ENCODE measurements at places on chromosomes 7 and 10.

DNA sequence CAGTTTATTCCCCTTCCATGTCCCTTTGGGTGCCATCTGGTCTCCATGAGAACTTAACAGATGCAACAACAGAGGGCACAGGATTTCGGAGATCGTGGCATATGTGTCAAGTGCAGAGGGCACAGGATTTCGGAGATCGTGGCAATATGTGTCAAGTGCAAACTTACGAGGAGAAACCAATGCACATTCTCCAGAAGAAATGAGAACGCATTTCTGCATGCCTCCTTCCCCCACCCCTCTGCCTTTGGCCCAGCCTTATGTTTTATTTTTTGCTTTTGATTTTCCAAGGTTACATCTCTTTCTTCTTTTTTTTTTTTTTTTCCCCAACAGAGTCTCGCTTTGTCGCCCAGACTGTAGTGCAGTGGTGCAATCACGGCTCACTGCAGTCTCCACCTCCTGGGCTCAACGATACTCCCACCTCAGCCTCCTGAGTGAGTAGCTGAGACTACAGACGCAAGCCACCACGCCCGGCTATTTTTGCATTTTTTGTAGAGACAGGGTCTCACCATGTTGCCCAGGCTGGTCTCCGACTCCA, 586 bp upstream of the ANKRD26 start:
- DNase-seq = no peak

- no peak for DNase-seq
These were observed 63.0 kb upstream of the FZD8 start for GRCh38 chr10:35705051-35705450.

GRCh38 chr7:12488341-12488740, 82.2 kb upstream of the SCIN start:
- DNase-seq = no peak

- no peak for DNase-seq
These were observed 111.9 kb upstream of the ADAM12 start for GRCh38 chr10:126500185-126500584.

GRCh38 chr10:3393958-3394357, 221.4 kb upstream of the PITRM1 start:
- DNase-seq = no peak

DNA sequence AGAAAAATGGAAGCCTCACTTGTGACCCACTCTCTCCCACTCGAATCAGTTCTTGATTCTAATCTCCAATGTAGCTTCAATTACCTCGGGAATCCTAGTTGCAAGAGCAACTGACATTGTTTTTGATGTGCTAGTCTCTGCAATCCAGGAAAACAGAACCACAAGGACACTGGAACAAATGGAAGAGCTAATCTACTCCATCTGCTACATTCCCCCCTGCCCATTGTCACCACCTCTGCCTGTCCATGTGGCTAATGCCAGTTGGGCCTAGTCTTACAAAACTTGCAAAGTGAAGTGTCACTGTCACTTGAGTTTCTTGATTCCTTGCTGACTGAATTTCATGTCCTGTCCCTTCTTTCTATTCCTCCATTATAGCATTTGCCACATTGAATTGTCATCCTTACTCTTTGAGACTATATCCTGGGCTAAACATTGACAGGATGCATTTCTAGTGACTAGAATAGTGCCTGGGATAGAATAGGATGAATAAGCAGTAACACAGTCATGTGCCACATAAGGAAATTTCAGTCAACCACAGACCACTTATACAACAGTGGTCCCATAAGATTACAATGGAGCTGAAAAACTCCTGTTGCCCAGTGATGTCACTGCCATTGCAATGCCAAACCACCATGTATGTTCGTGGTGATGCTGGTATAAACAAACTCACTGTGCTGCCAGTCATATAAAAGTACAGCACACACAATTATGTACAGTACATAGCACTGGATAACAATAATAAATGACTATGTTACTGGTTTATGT, 13.5 kb downstream of the GCC1 start:
- no peak for DNase-seq

DNA sequence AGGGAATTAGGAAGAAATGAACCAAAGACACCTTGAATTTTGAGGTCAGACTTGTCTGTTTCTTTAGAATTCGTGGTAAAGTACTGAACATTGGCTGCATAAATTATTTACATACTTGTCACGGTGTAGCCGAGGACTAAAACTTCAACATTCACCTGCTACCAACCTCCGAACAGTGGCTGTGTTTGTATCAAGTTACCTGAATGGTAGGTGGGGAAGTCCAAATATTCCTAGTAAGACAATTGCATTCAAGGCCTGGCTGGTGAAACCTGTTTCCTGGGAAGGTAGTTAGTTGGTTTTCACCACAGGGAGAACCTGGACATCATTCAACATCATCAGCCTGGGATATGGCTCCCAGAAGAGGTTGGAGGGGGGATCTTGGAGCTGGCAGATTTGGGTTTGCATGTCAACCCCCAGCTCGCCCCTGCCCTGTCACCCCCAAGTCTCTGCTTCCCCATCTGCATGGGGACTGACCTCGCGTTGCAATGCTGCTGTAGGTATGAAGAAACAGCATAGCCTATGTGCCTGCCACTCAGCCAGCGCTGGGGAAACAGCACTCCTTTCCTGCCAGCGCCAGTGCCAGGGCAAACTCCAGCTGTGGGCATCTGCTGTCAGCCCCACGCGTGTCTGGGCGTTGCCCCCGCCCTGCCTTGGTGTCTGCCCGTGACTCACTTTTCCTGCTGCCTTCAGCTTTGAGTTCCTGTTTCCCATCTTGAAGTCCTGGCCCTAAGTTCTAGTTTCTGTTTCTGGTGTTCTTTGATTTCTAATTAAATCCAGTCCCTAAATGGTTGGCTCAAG, 12.7 kb upstream of the LARP4B start:
- no peak for DNase-seq

- DNase-seq = no peak
These were observed 2.6 kb downstream of the VWC2 start for GRCh38 chr7:49775949-49776443.

- DNase-seq = peak; percentile 27
These were observed 523 bp downstream of the PURB start for GRCh38 chr7:44884621-44885393.

GRCh38 chr7:78083476-78084120, 285.0 kb downstream of the PHTF2 start:
- no peak for DNase-seq

GRCh38 chr10:70784471-70784870, 706 bp downstream of the TBATA start:
- no peak for DNase-seq

DNA sequence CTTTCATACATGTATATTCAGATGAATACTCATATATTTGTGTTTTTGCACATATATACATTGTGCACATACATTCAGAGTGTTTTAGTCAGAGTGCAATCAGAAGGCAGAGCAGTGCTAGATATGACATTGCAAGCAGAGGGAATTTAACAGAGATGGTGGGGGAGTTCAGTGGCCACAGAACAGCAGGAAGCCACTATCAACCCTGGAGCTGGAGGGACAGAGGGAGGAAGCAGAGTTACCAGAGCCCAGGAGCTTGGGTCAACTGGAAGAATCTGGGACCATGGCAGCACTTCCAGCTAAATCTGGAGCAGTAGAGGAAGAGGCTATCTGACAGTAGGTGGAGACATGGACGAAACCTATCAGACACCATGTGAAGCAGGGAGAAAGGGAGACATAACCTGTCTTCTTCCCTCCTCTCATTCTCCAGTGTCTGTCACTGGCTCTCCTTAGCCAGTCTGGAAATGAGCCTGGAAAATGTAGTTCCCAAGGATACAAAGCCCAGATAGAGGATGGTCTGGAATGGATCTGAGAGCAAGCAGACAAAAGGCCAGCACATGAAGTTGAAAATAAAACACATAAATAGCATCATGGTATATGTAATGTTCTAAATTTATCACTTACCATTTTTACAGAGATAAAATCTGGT, 33.6 kb upstream of the HERPUD2 start:
- no peak for DNase-seq

DNA sequence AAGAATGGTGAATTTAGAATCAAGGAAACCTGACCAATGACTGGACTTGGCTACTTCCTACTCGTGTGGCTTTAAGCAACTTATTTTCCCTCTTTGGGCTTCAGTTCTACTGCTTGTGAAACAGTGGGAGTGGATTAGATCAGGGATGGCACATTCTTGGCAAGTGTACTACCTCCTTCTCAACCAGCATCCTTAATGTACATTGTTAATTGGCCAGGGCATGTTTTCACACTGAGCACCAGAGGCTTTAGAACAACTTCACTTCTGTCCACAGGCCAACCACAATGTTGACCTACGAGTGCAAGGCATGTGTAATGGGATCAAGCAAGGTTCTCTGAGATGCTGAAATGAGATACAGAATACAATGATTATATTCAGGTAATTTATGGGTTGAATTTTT, 315.3 kb downstream of the ADRA2A start:
- no peak for DNase-seq

GRCh38 chr7:37920849-37921805, 687 bp downstream of the EPDR1 start:
- no peak for DNase-seq

- DNase-seq = no peak
These were observed 124.4 kb downstream of the ADARB2 start for GRCh38 chr10:1612908-1613307.

GRCh38 chr7:137932881-137933269, 69.0 kb downstream of the CREB3L2 start:
- DNase-seq = no peak

DNA sequence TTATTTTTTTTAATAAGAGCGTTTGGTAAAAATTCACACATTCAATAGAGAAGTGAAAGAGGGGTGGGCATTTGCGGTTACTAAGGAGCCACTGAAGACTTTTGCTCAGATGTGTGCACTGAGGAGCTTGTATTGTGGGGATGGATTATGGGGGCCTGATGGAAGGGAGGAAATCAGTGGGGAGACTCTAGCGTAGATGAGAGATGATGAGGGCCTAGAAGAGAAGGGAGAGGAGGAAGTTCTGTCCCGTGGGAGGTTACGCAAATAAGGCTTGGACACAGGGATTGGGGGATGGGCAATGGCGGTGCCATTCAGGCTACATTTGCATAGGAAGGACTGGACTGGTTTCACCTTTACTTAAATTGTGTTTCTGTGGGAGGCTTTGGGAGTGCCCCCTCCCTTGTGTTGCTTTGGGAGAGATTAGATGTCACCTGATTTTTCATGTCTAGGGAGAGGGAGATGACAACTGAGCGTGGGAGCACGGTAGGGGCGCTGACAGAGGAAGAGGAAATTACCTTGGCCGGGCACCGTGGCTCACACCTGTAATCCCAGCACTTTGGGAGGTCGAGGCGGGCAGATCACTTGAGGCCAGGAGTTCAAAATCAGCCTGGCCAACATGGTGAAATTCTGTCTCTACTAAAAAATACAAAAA, 2.2 kb upstream of the HIP1 start:
- DNase-seq = peak; percentile 67

DNA sequence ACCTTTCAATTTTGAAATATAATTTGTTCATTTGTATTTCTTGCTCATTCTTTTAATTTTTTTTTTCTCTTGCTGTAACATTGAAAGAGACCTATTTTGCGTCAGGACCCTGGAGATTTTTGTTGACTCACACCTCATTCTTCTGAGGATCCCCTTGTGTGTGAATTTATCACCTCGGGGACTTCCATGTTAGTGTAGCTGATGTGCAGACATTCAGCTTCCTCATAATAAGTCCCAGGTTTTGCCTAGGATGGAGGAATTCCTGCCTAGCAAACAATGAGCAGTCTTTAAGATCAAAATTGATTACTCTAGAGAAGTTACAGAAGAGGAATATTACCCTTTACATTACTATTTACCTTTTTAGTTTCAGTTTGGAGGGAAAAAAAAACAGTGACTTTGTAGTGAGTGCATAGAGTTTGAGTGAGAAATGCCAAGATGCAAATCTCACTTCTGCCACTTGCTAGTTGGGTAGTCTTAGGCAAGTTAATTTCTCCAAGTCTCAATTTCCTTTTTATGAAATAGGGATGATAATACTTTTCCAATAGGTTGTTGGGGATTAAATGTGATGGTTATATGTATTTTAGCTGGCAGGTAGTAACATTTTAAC, 14.3 kb downstream of the TES start:
- DNase-seq = no peak

DNA sequence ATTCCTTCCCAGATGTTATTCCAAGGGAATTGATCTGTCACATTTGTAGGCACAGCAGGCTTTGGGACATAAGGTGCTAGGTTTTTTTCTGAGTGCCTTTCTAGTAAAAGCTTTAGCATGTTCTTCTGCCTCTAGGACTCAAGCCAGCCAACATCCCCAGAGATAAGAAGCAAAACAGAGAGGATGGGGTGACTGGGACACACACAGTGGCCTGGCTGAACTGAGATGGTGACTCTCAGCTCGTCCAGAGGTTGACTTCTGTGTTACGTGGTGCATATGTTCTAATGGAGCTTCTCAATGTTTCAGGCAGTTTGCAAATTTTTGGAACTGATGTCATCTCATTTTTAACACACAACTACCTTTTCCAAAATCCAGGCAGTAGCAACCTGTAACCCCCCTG, 188.1 kb upstream of the CELF2 start:
- no peak for DNase-seq

- DNase-seq = no peak
These were observed 997.0 kb upstream of the POT1 start for GRCh38 chr7:125926621-125927020.

GRCh38 chr7:137443616-137444015, 100.1 kb upstream of the PTN start:
- no peak for DNase-seq

- no peak for DNase-seq
These were observed 80.1 kb upstream of the APBB1IP start for GRCh38 chr10:26358071-26358470.

- no peak for DNase-seq
These were observed 1.7 kb downstream of the PPP1R9A start for GRCh38 chr7:94909179-94909466.

DNA sequence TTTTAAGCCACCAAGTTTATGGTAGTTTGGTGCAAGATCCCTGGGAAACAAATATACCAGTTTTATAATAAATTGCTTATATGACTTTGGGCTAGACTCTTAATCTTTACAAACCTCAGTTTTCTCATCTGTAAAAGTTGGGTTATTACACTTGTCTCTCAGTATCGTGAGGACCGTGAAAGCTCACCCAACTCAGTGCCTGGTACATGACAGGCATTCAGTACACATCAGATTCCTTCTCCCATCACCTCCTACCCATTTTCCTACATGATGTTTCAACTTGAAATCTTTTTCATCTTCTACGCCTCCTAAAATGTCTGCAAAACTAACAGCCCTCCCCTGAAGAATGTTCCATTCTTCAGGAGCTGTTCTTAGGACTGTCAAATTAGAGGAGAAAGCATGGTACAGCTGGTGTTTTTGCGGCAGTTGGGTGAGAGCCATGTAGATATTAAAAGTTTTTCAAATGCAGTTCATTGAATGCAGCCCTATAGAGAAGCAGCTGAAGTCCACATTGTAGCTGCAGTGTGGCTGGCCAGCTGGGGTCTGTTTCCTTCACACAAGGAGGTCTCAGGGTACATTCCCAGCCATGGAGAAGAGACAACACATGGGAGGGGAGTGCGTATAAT, 812.8 kb downstream of the LRMDA start:
- peak; percentile 90 for DNase-seq
